ENCODE measurements at places on chromosomes 11 and 22.

GRCh38 chr11:121141066-121141465 is 40.0 kb downstream of the TECTA start:
- no peaks in the 10 kb centered on the region for H3K27me3 ChIP-seq
- no peaks in the 10 kb centered on the region for H3K36me3 ChIP-seq
- no peak overlapping the region for H3K4me3 ChIP-seq

DNA sequence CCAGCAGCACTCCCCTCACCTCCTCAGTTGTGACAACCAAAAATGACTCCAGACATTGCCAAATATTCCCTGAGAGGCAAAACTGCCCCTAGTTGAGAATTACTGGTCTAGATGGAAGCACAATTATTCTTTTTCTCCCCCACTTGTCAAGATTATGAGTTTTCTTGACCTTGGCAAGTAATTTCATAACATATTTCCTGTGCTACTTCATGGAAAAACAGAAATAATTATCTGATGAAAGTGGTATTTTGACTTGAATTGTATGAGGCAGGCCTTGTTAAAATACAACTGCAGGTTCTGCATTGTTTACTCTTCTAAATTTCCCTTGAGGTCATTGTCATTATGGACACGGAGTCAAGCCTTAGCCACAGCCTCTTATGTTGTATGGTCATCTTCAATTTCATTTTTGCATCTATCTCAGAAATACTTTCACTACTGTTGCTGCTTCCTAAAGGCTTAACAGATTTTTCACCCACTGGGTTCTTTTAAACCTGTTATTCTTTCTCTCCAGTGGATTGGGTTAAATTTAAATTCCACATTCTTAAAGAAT is 32.2 kb upstream of the LDLRAD3 start:
- no peak overlapping the region for H3K27ac ChIP-seq
- no peak overlapping the region for H3K4me3 ChIP-seq
- no peaks in the 10 kb centered on the region for H3K36me3 ChIP-seq
- H3K4me1 ChIP-seq = no peaks in the 10 kb centered on the region
- no peaks in the 10 kb centered on the region for H3K27me3 ChIP-seq
- DNase-seq = no peak

DNA sequence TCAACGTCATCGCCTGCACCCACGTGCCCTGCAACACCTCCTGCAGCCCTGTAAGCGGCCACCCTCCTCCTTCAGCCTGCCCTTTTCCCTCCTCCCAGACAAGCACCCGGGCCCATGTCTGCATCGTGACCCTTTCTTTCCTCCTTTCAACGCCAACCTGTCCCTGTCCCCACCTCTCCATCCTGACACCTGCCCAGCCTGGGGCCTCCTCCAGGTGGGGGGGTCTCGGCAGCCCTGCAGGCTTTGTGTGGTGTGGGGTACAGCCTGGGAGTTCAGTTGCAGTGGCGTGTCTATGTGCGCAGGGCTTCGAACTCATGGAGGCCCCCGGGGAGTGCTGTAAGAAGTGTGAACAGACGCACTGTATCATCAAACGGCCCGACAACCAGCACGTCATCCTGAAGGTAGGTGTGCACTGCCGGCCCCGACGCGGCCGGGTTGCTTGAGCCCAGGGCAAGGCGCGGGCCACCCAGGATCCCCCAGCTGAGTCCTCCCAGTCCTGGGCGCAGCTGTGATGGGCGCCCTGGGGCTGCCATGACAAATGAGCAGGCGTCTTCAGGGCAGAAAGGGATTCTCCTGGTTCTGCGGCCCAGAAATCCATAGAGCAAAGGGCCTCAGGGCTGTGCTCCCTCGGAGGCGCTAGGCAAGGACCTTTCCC is 33.7 kb downstream of the MUC2 start:
- no peak overlapping the region for H3K4me3 ChIP-seq
- DNase-seq = no peak
- H3K36me3 ChIP-seq = no peaks in the 10 kb centered on the region
- H3K27ac ChIP-seq = no peak overlapping the region
- H3K4me1 ChIP-seq = no peaks in the 10 kb centered on the region
- no peaks in the 10 kb centered on the region for H3K27me3 ChIP-seq

DNA sequence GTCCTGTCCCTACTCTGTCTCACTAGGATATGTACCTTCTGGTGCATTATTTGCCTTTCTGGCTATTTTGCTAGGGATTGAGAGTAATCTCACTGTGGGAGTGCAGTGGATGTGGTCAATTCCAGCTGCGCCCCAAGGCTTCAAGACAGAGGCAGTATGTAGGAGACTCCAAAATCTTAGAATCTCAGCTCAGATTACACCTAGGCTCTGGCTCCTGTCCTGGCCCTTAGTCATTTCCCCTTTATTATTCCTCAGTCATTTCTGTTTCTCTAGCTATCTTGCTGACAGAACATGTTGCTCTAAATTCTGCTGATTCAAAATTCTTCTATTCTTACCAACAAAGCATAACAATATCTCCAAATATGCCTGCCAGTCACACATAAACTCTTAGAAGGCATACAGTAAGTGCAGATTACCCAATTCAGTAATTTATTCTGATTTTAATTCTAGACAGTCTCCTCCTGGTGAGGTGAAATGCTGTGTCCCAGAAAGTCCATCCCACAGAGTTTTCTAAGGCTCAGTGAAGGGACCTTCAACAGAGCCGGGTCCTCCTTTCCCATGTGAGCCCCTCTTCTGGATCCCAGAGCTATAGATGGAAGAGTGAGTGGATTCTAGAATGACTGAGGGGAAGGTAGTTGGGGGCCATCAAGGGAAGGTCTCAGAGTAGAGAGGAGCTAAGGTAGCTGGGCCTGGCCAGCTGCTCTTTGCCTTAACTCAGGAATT is 24.3 kb upstream of the GLYATL1 start:
- H3K4me1 ChIP-seq = no peaks in the 10 kb centered on the region
- H3K27me3 ChIP-seq = no peaks in the 10 kb centered on the region
- H3K36me3 ChIP-seq = no peaks in the 10 kb centered on the region
- no peak overlapping the region for H3K4me3 ChIP-seq
- DNase-seq = no peak

- no peak overlapping the region for H3K4me3 ChIP-seq
- no peak for DNase-seq
- no peaks in the 10 kb centered on the region for H3K27me3 ChIP-seq
- H3K36me3 ChIP-seq = no peaks in the 10 kb centered on the region
- no peak overlapping the region for H3K27ac ChIP-seq
These were observed 14.4 kb upstream of the SORL1 start for GRCh38 chr11:121437686-121438078.

- H3K27ac ChIP-seq = no peak overlapping the region
- H3K27me3 ChIP-seq = no peaks in the 10 kb centered on the region
- no peak overlapping the region for H3K4me3 ChIP-seq
- H3K4me1 ChIP-seq = peaks cover 2% of the 10 kb centered on the region
- peak; percentile 32 for DNase-seq
These were observed 513.1 kb downstream of the MIAT start for GRCh38 chr22:27170491-27170890.

DNA sequence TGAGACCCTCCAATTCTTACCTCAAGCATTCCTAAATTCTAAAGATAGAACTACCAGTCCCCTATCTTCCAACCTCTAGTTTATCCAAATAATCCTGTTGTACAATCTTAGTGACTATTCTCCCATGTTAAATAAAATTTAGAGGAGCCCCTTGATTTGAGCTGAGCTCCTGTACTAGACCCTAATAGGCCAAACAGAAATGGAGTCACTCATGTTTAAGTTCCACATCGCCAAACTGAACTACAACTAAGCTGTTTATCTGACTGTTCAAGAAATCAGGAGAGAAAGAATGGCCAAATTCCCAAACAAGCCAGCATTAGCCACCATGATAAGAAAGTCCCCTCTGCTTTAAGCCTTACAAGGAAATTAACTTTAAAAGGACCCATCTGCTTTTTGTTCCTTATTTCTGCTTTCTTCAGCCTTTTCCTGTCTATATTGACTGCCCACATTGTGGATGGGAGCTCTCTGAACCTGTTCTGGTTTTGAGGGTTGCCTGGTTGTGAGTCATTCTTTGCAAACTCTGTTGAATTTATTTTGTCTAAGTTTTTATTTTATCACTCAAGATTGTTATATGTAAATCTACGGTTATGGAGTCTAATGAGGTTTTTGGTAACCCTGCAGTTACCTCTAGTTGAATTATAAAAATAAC is 90.4 kb downstream of the TTC28 start:
- no peak overlapping the region for H3K4me3 ChIP-seq
- DNase-seq = no peak
- no peaks in the 10 kb centered on the region for H3K27me3 ChIP-seq

DNA sequence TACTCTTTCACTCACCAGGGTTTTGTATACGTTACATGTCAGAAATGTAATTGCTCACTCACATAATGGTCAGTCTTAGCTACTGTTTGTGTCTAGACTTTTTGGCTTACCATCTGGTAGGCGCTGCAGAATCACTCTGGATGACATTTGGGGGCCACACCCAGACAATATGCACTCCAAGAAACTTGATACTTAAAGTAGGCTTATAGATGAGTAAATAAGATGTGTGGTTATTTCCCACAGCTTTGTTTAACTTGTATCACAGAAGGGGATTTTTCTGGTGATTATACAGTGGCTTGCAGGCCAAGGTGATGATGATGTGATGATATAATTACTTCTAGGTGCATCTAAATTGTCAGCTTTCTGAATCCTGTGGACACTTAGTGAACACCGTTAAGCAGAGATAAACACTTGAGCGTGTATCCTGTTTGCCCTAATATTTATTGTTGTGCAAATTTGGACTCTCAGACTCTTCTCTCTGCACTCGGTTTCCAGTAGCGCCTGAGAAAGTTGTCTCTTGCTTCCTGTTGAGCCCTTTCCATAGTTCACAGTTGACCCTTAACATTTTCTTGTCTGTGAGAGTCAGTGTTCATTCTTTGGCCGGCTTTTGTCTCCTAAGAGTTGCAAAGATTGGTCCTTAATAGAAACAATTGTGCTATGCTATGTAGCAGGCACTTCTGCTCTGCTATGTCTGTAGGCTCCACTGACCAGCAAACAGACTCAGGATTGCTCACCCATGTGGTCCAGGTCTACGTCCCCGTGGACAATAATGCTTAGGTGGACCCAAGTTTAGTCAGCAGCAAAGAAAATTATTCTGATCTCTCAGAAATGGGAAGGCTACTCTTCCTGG is 89.3 kb downstream of the PRR5L start:
- H3K36me3 ChIP-seq = no peaks in the 10 kb centered on the region
- no peaks in the 10 kb centered on the region for H3K27me3 ChIP-seq
- no peak overlapping the region for H3K4me3 ChIP-seq
- H3K27ac ChIP-seq = no peak overlapping the region
